Naive B cell (primary cell): ENCODE measurements at places on chromosomes 13 and 19. TPM values are rescaled to one million over a fixed set of nuclear protein-coding genes. Genes with fewer than 3 reads are reported as not detected.

DNA sequence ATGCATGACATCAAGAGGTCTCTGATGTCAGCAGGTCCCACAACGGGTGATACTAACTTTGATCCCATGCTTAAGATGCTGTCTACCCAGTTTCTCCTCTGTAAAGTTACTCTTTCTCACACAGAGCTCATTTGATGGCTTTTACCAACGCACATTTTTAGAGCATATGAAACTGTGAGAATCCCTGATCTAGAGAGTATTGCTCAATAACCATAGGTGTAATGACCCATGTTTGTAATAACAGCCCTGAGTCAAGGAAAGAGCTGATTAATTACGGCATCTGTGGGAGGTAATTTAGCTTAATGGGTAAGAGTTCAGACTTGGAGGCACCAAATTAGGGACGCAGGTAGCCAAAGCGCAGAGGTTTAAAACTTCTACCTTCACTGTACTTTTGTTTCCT lies 18.0 kb upstream of the IZUMO2 start:
- DNase-seq = no peak

DNA sequence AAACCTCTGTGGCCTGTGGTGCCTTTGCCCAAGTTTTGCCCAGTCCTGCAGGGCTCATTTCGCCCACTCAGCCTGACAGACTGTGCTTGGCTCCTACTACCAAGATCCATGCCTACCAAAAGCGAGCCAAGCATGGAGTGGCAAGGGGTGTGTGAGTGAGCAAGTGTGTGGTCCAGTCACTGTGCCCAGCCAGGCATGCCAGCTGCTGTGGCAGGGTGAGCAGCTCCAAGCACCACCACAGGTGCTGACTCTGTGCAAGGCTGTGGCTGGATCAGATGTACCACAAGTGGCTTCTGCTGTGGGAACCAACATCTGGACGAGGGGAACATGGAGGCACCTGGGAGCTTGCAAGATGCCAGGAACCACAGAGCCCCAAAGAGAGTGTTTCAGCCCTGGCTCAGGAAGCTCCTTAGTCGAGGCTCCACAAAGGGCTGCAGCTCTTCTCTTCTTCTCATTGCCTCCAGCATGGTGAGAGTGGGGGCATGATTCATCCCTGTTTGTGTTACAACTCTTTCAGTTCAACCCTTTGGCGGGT lies 1564.2 kb upstream of the MIR17HG start:
- DNase-seq = no peak

DNA sequence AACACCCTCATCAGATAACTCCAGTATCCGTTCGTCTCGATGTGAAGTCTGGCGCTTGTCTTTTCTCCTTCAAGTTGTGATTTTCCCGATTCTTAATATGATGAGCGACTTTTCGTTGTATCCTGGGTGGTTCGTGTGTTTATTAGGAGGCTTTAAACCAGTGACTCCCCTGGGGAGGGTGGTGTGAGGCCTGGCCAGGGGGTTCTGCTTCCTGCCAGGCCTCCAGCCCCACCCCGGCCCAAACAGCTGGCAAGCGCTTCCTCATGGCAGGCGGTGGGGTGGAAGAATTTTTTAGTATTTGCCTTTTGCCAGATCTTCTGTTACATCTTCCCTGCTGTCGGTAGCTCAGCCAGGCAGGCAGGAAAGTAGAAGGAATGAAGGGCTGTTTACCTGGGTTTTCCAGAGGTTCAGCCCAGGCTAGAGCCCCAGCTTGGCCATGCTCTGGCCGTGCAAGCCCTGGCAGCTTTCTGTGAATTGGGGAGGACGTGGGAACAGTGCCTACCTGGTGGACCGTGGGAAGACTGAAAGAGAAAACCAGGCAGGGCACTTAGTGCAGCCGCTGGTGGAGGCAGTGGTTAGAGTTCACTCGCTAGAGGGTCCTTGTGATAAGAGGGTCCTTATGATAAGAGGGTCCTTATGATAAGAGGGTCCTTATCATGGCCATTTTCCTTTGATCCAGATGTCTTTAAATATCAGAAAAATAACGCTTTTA lies 37.7 kb upstream of the DCUN1D2 start:
- DNase-seq = no peak

DNA sequence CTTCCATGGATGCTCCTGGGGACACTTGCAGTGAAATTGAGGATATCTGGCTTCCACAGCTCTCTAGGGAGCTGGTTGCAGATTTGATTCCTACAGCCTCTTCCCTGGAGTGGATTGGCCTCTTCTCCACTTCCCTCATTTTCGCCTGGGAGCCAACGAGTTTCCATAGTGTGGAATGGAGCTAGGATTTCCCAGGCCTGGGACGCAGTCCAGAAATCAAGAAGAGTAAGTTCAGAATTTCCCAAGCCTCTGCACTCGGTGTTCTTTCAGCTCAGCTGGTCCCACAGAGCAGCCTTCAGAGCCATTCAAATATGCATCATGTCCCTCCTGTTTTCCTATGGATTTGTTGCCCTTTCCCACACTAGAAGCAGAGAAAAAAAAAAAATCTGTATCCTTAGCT lies 68.2 kb downstream of the RAP2A start:
- DNase-seq = no peak

DNA sequence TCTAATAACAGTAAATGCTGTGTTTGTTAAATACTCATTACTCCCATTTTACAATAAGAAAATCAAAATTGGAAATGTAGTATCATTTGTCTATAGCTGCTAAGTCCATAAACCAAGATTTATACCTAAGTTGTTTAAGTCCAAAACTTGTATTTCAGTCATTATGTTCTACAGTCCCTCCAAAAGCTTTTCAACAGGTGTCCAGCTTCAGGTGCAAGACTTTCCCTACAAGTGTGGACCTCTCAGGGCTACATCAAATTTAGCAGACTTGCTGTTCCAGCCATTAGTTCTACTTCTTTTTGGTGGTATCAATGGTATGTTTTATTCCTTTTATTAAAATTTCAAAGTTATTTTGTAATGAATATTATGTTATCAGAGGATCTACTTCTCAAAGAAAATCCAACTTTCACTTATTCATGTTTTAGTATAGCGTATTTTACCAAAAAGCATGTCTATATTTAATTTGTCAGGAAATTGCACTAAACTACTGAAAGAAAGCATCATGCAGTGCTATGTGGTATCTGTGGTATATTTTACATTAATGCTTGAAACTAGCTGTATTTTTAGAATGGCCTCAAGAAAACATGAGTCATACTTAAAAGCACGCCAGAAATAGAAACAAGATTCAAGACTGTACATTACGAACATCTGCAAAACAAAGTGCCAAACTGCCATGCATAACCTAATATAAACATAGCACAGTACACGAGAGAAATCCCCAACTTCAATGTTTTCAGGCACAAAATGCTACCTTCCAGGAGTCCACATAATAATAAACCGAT lies 44.5 kb downstream of the VWA8 start:
- DNase-seq = peak; percentile 11

DNA sequence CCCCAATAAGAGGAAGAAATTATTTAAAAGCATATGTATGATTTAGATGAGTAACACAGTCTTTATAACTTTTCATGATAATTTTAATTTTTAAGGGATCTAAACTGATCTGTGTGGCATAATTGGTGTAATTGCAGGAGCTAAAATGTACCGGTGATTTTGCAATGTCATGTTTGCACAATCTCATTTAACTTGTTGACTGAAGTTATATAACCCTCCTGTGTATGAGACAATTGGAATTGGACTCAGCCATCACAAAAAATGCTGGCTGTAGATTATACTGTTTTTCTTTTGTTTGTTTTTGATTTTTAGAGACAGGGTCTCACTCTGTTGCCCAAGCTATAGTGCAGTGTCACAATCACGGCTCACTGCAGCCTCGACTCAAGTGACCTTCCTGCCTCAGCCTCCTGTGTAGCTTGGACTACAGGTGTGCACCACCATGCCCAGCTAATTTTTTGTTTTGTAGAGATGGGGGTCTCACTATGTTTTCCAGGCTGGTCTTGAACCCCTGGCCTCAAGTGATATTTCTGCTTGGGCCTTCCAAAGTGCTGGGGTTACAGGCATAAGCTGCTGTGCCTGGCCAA lies 26.1 kb downstream of the FGF9 start:
- DNase-seq = no peak

GRCh38 chr19:15448778-15449619 lies 757 bp downstream of the WIZ start:
- DNase-seq = no peak

GRCh38 chr13:45575830-45576180 lies 39.7 kb downstream of the ERICH6B start:
- no peak for DNase-seq

GRCh38 chr13:31377946-31378345 lies 178.2 kb downstream of the B3GLCT start:
- DNase-seq = no peak

GRCh38 chr19:16922949-16923348 lies 34.1 kb downstream of the F2RL3 start:
- DNase-seq = no peak

DNA sequence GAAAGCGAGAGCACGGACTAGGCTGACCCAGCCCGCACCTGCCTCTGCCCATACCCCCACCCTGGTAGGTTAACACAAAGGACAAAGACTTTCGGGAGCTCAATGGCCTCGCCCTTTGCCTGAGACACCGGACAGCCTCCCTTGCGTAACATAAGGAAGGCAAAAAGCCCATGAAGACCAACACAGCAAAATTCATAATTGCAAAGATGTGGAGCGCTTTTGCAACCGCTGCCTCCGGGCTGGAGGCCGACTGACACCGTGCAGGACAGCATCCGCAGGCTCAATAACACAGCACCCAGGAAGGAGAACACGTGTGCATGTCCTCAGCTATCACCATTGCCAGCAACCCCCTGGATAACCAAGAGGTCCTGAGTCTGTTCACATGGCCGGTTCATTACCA lies 15.4 kb downstream of the LILRA1 start:
- no peak for DNase-seq

DNA sequence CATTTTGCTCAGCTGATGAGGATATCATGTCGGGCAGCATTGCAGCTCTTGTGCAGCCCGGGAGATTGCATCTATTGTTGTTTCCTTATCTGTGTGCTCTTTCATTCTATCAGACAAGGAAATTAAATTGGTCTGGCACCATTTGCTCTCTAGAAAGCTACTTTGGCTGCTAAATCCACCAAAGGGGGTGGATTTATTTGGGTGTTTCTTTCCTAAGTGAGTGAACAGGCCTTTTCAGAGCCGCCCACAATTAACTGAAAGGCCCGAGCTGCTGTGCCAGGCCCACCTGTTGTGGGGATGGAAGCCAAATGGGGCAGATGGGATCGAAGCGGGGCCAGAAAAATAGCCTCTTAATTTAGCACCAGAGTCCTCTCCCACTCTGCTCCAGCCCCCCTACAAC lies 99.4 kb downstream of the DNAJC15 start:
- DNase-seq = no peak

DNA sequence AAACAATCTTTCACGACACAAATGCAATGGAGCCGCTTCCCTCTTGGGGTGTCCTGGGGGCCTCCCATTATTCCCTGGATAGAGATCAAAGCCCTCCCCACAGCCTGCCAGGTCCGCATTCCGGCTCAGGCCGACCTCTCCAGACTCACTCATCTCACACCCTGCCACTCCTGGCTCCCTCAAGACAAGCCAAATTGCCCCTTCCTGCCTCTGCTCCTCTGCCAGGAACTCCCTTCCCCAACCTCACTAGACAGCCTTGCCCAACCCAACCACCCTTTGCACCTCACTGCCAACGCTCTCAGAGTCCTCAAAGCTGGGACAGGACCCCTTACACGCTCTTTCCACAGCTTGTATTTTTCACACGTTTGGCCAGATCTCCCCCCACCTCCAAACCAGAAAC lies 1.5 kb downstream of the ABHD17A start:
- no peak for DNase-seq

GRCh38 chr19:35346193-35347052 lies 1.3 kb upstream of the FFAR1 start:
- peak; percentile 80 for DNase-seq

DNA sequence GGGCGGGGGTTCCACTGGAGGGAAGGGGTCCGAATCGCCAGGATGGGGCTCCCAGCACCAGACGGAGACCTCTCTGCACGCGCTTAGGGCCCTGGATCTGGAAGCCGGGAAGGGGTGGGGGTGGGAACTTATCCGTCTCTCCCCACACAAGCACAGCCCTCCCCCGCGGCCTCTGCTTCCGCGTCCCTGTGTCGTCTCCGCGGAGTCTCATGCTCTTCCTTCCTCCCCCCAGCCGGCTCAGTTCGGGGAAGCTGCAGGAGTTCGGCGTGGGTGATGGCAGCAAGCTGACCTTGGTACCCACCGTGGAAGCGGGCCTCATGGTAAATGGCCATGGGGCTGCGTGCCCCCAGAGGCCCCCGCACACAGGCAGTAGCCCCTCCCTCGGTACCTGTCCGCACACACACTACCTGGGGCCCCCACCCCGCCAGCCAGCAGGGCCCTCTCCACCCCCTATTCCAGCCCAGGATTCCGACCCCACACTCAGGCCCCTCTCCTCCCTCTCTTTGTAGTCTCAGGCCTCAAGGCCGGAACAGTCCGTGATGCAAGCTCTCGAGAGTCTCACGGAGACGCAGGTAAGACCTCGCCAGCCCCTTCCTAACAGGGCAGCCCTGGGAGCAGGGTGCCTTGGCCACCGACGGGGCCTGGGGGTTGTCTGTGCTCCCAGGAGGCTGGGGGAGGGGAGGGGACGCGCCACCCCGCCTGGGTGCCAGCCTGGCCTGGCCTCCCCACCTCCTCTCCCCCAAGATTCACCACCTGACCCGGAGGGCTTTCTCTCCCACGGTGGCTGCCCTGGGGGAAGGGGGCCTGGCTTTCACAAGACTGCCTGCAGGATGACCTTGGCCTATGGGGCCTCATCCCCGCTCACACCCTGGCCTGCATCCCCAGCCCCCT lies 3.2 kb downstream of the MIDN start:
- DNase-seq = peak; percentile 51

DNA sequence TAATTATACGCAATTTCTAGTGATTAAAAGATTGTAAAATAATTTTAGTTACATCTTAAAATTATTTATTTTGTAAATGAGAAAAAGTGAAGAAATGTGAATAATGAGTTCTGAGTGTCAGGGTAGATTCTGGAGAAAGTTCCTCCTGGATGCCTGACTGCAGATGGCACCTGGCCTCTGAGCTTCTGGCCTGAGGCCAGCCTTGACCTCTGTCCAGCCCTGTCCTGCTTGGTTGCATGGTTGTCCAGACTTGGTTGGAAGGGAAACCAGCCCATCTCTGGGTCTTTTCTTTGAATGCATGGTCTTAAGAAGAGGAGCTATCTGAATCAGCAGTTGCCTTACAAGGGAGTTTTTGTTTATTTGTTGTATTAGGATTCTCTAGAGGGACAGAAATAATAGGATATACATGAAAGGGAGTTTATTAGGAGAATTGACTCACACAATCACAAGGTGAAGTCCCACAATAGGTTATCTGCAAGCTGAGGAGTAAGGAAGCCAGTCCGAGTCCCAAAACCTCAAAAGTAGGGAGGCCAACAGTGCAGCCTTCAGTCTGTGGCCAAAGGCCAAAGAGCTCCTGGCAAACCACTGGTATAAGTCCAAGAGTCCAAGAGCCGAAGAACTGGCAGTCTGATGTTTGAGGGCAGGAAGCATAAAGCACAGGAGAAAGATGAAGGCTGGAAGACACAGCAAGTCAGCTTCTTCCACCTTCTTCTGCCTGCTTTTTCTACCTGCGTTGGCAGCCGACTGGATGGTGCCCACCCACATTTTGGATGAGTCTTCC lies 385.8 kb downstream of the ZNF536 start:
- DNase-seq = no peak

The DIAPH3 gene
- not detected for polyA plus RNA-seq

The DCLK1 gene
- not detected for polyA plus RNA-seq

The DOCK6 gene
- 0.18 TPM for polyA plus RNA-seq

The RNF17 gene
- not detected for polyA plus RNA-seq

The VSTM1 gene
- not detected for polyA plus RNA-seq

The CACNG8 gene
- polyA plus RNA-seq = not detected

The NLRP9 gene
- not detected for polyA plus RNA-seq

The KLK1 gene
- polyA plus RNA-seq = 6.7 TPM

The PLVAP gene
- not detected for polyA plus RNA-seq

The PDE4C gene
- polyA plus RNA-seq = not detected
